ENCODE measurements at places on chromosomes 6 and 20.

- no peak for DNase-seq
Observed at GRCh38 chr6:127367023-127367375, 23.6 kb upstream of the ECHDC1 start.

GRCh38 chr6:78700991-78701390 is 166.4 kb upstream of the IRAK1BP1 start:
- DNase-seq, result no peak

DNA sequence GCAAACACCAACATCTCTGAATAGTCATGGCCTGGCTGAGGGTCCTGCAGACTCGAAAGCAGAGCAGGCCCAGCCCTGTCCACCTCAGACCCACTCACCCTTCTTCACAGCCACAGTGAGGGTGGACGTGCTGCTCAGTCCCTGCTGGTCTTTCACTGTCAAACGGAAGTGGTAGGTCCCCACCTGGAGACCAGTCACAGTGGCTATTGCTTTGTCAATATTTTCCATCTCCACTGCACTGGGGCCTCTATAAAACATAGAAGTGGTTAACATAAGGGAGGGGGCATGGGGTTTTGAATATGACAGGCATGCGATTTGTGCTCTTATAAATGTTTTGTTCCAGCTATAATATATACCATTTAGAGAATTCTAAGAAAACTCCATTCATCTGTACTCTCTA is 73.9 kb downstream of the ALDH5A1 start:
- no peak for DNase-seq

GRCh38 chr6:15773806-15774410 is 111.1 kb upstream of the DTNBP1 start:
- no peak for DNase-seq

DNA sequence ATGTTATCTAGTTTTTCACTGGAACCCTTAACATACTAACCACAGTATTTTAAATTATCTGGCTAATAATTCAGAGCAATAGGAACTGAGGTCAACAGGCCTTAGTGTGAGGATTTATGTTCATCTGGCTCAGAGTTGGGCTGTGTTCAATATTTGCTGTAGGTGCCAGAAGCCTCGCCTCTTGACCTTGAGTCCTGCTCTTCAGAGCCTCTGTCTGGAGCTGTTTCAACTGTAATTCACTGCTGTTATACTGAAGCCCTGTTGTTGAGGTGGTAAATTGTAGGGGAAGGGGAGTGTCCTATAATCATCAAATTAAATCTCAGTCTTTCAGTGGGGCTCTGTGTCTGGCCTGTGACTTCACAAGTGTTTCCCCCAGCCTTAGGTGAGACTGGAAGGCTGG is 184.4 kb downstream of the CDH26 start:
- no peak for DNase-seq

- DNase-seq, result no peak
Observed at GRCh38 chr6:13383328-13384163, 55.2 kb upstream of the TBC1D7 start.

GRCh38 chr6:144606083-144606482 is 320.9 kb downstream of the UTRN start:
- DNase-seq, result no peak

DNA sequence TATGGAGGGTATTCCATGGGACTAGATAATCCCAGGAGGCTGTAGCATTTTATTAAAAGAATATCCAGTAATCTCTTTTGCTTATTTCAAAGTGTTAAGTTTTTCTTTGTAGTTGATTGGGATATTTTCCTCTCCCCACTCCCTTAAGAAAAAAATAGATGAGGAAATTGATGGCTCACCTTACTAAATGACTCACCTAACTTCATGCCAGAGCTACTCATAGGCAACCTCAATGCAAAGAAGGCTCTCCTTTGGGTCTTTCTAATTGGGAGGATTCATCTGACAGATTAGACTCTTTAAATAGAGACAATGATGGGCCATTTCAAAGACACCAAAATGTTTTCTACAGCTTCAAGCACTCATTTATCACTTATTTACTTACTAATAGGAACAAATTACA is 528.5 kb upstream of the BTBD3 start:
- DNase-seq, result no peak

Data from stimulated activated CD8-positive, alpha-beta memory T cell treated with anti-CD3 and anti-CD28 coated beads, Interleukin-15, amount 100 ng/mL, for 24 hours (primary cell).